Anterior cingulate cortex (tissue), 58 donors: ENCODE measurements at places on chromosomes 2 and 18.

DNA sequence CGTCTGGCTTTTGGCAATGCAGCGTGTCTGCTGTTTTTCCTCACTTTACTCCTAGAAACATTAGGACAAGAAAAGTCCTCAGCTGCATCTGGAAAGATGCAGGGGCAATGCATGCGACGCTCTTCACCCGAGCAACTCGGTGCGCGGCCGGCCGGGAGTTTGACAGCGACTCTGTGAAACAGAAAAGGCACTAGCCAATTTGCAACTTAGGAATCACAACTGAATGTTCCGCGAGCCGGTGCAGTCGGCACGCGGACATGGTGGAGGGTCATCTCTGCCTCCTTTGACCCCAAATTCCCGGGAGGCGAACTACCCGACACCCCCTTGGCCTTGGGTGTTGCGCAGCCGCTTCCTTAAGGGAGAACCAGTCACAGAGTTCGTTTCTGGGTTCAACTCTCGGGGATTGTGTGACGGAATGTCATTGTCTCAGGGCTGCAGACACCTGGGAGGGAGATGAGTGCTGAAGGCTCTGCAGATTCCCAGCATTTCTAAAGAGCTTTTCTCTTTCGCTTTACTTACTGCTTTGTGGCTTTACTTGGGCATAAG lies 9.8 kb downstream of the NR4A2 start:
- no peak for DNase-seq

DNA sequence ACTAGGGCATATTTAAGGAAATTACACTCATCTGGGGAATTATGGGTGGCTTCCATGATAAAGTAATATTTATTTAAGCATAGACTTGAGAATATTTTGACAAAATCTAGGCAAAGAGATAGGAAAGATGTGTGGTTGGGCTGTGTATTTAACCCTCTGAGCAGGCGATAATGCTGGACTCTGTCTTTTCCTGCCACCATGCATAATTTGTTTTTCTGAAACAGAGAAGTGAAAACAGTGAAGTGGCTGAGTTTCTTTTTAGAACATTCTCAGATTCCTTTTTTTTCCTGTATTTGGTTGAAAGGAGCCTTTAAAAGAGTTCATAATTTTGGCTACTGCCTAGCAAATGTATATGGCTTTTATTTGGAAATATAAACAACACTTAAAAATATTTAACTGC lies 104.8 kb upstream of the CDH19 start:
- DNase-seq = no peak

DNA sequence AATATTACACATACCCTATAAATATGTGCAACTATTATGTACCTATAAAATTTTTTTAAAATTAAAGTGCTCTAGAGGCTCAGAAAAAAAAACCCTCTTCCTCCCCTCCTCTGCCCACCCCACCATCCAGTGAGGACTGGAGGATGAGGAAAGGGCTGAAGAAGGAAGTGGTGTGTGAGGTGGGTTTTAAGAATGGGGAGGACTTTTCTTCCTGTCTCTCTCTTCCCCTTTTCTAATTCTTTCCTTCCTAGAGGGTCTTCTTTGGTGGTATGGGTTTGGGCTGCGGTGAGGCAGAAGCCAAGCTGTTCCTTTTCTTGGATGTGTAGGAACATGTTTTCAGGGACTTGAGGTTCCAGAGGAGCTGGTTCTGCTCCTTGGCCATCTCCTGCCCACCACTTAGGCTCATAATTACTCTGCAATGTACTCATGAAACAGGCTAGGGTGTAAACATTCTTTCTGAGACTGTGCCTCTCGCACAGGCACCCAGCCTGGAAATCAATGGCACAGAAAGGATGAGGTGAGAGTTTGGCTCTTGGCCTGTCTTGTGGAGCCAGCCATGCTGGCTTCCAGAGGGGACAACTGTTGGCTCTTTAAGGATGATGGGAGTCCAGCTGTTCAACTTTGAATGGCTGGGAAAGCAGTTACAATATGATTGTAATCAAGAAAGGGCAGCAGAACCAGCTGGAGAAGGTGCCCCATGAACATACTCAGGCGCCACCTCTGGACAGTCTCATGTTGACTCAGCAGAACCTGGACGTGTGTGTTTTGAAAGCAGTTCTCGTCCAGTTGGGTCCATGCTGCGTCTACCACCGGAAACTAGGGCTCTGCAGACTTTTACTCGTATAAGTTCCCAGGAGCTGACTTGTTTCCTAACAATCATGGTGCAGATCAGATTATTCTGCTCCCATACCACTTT lies 38.3 kb downstream of the IL1RL2 start:
- DNase-seq = no peak

DNA sequence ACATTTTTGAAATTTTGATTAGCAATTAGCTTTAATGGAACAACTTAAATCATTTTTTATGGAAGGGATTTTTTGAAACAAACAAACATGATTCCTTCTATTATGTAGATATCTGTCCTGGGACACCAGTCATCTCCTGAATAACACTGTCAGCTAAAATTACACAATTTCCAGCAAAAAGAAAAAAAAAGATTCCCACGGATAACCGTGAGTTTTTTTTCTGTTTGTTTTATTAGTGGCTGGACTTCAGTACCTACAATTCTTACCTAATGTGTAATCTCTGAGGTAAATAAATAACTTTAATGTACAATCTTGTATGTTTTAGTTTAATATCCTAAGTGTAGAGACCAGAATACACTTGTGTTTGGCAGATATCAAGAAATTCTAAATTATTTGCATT lies 126.6 kb upstream of the KYNU start:
- no peak for DNase-seq

GRCh38 chr2:216283038-216283900 lies 89.0 kb downstream of the MARCHF4 start:
- no peak for DNase-seq

DNA sequence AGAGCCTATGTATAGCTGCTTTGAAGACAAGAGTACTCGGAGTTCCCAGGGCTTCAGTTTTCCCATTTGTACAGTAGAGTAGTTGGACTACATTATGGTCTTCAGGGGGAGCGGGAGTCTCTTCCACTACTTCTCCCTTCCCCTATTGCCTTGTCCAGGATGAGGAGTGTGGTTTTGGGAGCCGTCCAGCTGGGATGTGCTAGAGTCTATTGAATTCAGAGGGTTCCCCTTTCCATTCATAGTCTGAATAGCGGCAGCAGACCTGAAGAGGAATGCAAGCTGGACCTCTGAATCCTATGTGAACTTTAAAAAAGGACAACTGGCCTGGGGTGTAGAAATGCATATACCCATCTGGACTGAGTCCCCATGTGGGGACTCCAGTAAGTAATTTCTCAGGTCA lies 43.5 kb upstream of the EPG5 start:
- DNase-seq = no peak

GRCh38 chr2:196591621-196592022 lies 47.9 kb upstream of the CCDC150 start:
- DNase-seq = no peak

DNA sequence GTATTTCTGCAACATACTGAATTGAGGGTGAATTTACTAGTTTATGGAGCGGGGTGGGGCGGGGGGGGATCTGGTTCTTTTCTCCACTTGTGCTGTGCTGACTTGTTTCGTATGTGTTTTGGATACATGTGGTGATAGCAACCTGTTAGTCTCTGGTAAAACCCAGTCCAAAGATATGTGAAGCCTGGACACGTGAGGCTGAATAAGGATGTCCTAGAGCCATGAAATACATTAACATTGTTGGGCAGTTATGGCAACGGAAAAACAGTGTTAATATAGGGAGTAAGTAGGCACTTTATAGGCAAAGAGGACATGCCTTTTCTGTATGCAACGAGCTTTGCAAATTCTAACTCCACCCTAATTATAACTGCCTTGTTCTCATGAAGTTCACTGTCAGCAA lies 42.1 kb upstream of the NEMP2 start:
- no peak for DNase-seq

GRCh38 chr18:58049000-58049688 lies 5.1 kb downstream of the NEDD4L start:
- no peak for DNase-seq

DNA sequence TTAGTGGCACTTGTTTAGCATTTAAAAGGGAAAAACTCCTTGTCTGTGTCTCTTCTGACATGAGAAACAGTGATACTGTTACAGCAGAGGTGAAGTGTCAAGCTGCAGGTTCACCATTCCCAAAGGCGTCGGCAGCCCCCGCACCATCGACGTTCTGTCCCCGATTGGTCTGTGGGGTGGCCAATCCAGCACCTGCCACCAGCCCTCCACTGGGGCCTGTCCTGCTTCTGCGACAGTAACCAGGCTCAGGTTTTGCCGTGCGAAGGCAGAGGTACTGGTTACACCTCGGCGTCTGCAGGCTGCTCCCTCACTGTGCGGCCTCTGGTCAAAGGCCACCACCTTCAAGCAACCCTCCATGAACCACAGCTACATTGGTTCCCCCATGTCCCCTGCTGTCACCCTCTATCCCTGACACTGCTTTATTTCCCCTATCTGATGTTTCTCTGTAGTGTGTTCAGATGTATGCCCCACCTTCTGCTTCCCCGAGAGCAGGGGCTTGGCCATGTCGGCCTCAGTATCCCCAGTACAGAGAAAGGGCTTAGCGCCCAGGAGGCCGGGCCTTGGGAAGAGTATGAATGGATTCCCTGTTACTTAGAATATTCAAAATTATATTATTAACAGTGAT lies 8.6 kb upstream of the ESPNL start:
- no peak for DNase-seq

DNA sequence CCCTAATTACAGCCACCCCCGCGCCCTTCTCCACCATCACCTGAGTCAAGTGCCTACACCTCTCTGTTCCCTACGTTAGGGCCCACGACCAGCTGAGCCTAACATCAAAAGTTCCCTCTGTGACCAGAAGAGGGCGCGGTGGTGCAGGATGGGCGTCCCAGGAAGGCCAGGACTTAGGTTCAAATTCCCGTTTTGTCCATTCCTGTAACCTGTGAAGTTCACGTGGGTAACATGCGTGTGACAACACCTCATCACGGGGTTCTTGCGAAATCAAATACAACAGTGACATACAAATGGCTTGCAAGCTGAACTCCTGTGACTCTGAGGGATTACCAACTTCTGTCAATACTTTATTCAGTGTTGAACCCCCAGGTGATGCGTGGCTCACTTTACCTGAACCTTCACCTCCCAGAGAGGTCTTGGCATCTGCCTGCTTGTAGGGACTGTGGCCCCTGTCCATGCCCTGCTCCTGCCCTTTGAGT lies 207.9 kb downstream of the ARL4C start:
- DNase-seq = no peak

DNA sequence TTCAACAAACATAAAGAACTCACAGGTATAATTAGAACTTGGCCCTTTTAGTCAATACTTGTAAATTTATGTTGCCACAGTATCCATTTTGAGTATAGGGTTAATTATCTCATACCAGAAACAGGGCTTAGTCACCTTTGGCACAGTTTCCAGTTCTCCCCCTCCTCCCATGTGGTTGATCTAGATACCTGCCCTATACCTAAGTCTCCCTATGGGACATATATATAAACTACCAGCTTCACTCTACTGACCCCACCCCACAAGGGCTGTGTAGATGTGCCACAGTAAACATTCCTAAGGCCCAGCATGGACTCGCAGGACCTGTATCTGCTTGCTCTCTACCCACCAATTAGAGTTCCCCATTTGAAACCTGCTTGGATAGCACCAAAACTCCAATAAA lies 371.7 kb upstream of the RND3 start:
- DNase-seq = no peak

GRCh38 chr18:35415511-35416073 lies 38.5 kb upstream of the ZNF396 start:
- no peak for DNase-seq

- DNase-seq = no peak
These were observed 11.1 kb downstream of the CHRNA1 start for GRCh38 chr2:174753038-174753633.

GRCh38 chr2:217437290-217437870 lies 565.4 kb downstream of the TNS1 start:
- DNase-seq = no peak

DNA sequence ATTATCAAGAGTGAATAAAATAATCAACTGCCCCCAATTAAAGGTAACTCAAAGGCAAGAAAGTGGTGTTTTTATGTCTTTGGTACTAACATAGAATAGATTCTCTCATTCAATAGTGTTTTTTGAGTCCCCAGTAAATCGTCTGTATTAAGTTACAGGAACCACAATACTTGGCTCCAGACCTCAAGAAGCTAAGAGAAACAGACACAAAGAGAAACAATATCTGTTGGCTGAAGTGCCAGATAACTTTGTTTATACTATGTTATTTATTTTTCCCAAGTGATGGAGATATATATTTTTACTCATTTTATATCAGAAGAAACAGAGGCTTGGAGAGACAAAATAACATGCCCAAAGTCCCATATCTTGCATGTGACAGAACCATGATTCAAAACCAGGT lies 201.7 kb upstream of the HNRNPA3 start:
- DNase-seq = no peak

DNA sequence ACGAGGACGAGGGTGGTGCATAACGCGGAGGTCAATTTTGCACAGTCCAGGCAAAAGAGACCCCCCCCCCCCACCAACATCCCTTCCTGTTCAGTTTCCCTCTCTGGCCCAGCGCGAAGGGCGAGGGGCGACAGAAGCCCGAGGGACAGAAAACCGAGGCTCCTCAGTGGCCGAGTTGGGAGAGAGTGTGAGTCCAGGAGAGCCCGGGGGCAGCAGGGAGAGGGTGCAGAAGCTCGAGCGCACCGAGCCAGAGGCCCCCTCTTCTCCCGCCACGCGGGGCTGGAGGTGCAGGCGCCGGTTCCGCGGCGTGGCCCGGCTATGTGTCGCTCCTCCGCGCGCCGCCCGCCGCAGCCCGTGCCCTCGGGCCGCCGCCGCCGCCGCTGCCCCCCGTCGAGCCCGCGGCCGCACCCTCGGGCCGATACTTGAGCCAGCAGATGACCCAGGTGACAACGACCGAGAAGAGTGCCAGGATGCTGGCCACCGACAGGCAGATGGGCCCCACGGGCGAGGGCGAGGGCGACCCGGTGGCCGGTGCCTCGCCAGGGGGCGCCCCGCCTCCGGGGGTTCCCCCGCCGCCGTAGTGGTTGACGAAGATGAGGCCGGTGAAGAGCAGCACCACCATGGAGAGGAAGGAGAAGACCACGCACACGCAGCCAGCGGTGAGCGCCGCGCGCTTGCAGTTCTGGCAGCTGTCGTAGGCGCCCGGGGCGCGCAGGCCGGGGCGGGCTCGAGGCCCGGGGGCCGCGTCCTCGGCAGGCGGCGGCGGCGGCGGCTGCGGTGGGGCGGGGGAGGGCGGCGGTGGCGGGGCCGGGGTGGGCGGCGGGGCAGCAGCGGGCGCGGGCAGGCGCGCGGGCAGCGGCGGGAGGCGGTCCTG lies 20.2 kb upstream of the PAX3 start:
- no peak for DNase-seq

DNA sequence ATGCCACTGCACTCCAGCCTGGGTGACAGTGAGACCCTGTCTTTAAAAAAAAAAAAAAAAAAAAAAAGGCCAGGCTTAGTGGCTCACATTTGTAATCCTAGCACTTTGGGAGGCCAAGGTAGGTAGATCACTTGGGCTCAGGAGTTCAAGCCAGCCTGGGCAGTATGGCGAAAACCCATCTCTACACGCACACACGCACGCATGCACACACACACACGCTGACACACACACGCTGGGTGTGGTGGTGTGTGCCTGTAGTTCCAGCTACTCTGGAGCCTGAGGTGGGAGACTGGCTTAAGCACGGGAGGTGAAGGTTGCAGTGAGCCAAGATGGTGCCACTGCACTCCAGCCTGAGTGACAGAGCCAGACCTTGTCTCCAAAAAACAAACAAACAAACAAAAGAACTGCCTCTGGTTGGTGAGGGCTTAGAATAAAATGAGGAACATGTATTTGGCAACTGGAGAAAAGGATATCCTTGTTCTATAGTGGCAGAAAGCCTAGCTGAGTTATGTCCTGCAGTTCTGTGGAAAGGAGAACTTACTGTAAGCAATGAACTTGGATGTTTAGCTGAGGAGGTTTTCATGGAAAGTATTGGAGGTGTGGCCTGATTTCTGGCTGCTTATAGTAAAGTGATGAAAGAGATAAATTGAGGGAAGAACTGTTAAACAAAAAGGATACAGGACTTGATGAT lies 34.0 kb downstream of the HAT1 start:
- no peak for DNase-seq
